ENCODE measurements at places on chromosomes 4 and X. TPM values are rescaled to one million over a fixed set of nuclear protein-coding genes. Genes with fewer than 3 reads are reported as not detected.

Gene FGD1
- total RNA-seq: 9.7 TPM

Gene SYAP1
- 19.9 TPM for total RNA-seq

Gene ADGRL3
- 11.9 TPM for total RNA-seq

Gene ARX
- total RNA-seq: not detected

Gene FGFBP1
- not detected for total RNA-seq

Gene HMGN5
- total RNA-seq: 23.5 TPM

Gene MAGEB18
- total RNA-seq: not detected

Gene XAGE1A
- not detected for total RNA-seq

Gene ADH1B
- total RNA-seq: 270 TPM

- H3K36me3 ChIP-seq: no peaks in the 10 kb centered on the region
- DNase-seq: no peak
- H3K27me3 ChIP-seq: no peaks in the 10 kb centered on the region
- no peaks in the 10 kb centered on the region for H3K4me1 ChIP-seq
These were observed 168.9 kb downstream of the BCOR start for GRCh38 chrX:39928704-39929378.

- no peak for DNase-seq
- H3K4me1 ChIP-seq: peaks cover 19% of the 10 kb centered on the region
- no peak overlapping the region for H3K27ac ChIP-seq
- H3K36me3 ChIP-seq: no peaks in the 10 kb centered on the region
These were observed 108.1 kb downstream of the DHX15 start for GRCh38 chr4:24476282-24476681.

- H3K4me3 ChIP-seq: no peak overlapping the region
- no peaks in the 10 kb centered on the region for H3K36me3 ChIP-seq
- H3K27me3 ChIP-seq: no peaks in the 10 kb centered on the region
- no peaks in the 10 kb centered on the region for H3K4me1 ChIP-seq
- no peak overlapping the region for H3K27ac ChIP-seq
These were observed 310.4 kb downstream of the SPRY1 start for GRCh38 chr4:123706973-123707372.

DNA sequence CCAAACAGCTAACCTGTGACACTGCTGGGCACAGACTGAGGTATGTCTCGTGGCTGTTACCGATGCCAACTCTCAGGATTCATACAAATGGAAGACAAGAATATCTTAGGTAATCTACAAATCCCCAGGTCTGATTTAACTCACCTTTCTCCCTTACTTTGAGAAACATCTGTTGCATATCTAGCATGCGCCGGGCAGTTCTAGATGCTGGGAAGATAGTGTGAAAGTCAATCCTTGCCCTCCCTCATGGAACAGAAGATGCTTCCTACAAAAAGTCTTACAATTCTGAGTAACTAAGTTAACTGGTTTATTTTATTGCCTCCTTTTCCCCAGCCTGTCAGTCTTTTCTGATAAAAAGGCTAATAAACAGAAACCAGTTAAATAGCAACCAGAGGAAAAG lies 212.2 kb upstream of the FAT1 start:
- no peak overlapping the region for H3K4me3 ChIP-seq
- H3K36me3 ChIP-seq: no peaks in the 10 kb centered on the region
- H3K27ac ChIP-seq: no peak overlapping the region

GRCh38 chr4:22780317-22780716 lies 87.6 kb downstream of the GBA3 start:
- no peak overlapping the region for H3K4me3 ChIP-seq
- no peak overlapping the region for H3K27ac ChIP-seq
- H3K27me3 ChIP-seq: no peaks in the 10 kb centered on the region
- no peaks in the 10 kb centered on the region for H3K36me3 ChIP-seq

- no peak overlapping the region for H3K27ac ChIP-seq
- H3K4me3 ChIP-seq: no peak overlapping the region
- no peaks in the 10 kb centered on the region for H3K27me3 ChIP-seq
These were observed 311.6 kb downstream of the PDGFC start for GRCh38 chr4:156659983-156660382.

GRCh38 chr4:156547439-156547838 lies 424.2 kb downstream of the PDGFC start:
- H3K4me1 ChIP-seq: peaks cover 27% of the 10 kb centered on the region
- no peak overlapping the region for H3K4me3 ChIP-seq
- no peak for DNase-seq
- no peaks in the 10 kb centered on the region for H3K36me3 ChIP-seq
- no peaks in the 10 kb centered on the region for H3K27me3 ChIP-seq

- H3K4me1 ChIP-seq: no peaks in the 10 kb centered on the region
- H3K27me3 ChIP-seq: no peaks in the 10 kb centered on the region
- H3K4me3 ChIP-seq: no peak overlapping the region
These were observed 32.7 kb downstream of the CWH43 start for GRCh38 chr4:49018718-49019295.

DNA sequence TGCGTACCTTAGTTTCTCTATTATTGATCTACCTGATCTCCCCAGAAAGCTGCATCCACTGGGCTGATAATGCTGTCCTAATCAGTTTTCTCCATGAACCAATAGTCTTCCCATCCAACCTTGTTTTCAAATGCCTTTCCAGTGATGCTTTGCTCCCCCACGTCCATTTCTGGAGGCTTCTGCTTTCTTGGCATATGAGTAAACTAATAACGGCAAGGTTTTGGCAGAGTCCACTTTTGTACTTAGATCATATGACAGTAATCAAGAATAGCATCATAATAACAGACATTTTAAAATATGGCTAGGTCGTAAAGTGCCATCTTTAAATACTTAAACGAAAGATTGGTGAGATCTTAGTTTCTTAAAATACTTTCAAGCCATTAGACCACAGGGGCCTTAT lies 38.4 kb upstream of the FAM9B start:
- no peaks in the 10 kb centered on the region for H3K27me3 ChIP-seq
- peaks cover 4% of the 10 kb centered on the region for H3K4me1 ChIP-seq
- no peaks in the 10 kb centered on the region for H3K36me3 ChIP-seq
- H3K27ac ChIP-seq: no peak overlapping the region
- no peak for DNase-seq

- DNase-seq: no peak
- H3K36me3 ChIP-seq: no peaks in the 10 kb centered on the region
- no peak overlapping the region for H3K27ac ChIP-seq
- H3K27me3 ChIP-seq: no peaks in the 10 kb centered on the region
- H3K4me1 ChIP-seq: no peaks in the 10 kb centered on the region
These were observed 580.9 kb upstream of the ZFP42 start for GRCh38 chr4:187414716-187415115.

DNA sequence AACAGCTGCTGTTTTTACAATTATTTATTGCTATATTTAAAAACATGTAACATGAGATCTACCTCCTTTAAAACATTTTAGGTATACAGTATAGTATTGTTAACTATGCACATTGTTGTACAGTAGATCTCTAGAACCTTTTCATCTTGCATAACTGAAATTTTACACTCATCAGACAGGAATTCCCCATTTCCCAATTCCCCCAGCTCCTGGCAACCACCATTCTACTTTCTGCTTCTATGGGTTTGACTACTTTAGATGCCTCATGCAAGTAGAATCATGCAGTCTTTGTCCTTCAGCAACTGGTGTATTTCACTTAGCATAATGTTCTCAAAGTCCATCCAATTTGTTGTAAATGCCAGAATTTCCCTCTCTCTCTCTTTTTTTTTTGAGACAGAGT lies 9.7 kb upstream of the LSM6 start:
- no peak overlapping the region for H3K27ac ChIP-seq
- no peaks in the 10 kb centered on the region for H3K4me1 ChIP-seq
- no peak for DNase-seq
- no peak overlapping the region for H3K4me3 ChIP-seq
- no peaks in the 10 kb centered on the region for H3K36me3 ChIP-seq
- H3K27me3 ChIP-seq: no peaks in the 10 kb centered on the region

- H3K4me3 ChIP-seq: no peak overlapping the region
- no peaks in the 10 kb centered on the region for H3K36me3 ChIP-seq
- no peaks in the 10 kb centered on the region for H3K4me1 ChIP-seq
- H3K27me3 ChIP-seq: no peaks in the 10 kb centered on the region
- DNase-seq: no peak
These were observed 600.9 kb upstream of the DIPK2B start for GRCh38 chrX:45801554-45801953.

GRCh38 chrX:19795307-19795706 lies 92.1 kb downstream of the SH3KBP1 start:
- no peak overlapping the region for H3K27ac ChIP-seq
- no peak for DNase-seq
- H3K4me3 ChIP-seq: no peak overlapping the region

DNA sequence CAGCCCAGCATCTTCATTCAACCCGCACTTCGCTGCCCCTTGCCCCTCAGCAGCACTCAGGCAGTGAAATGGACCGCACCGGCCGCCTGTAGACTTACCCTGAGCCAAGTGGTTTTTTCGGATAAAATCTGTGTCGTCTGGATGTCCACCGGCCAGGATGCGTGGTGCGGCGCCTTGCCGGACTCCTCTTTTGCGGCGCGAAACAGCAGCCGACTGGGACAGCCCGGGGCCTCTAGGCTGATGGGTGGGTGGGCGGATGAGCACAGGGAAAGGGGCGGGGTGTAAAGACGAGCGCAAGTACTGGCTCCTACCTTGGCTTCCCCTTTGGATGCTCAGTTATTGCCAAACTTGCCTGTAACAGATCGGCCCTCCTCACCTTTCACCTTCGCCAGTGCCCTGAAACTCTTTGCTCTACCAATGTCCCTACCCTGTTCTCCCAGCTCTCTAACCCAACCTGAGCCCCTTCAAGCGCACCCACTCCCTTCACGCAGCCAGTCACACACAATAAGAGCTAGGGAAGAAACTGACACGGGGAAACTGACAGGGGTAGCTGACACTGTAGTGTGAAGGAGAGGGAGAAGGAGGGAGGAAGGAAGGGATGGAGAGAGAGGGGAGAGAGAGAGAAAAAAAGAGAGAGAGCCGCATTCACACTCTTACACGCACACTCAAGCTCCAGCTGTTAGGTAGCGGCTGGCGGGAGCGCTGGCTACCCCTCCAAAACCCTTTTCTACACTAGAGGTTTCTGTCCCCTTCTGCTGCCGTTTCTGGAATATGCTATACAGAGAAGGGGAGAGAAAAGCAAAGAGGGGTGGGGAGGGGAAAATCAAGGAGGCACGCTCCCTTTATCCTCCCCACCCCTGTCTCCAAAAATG lies 559 bp downstream of the TRPC5 start:
- no peak for DNase-seq
- no peaks in the 10 kb centered on the region for H3K36me3 ChIP-seq
- no peak overlapping the region for H3K4me3 ChIP-seq
- peaks cover 4% of the 10 kb centered on the region for H3K27me3 ChIP-seq
- no peaks in the 10 kb centered on the region for H3K4me1 ChIP-seq
- H3K27ac ChIP-seq: no peak overlapping the region

GRCh38 chrX:13774696-13775095 lies 40.1 kb downstream of the OFD1 start:
- H3K4me3 ChIP-seq: no peak overlapping the region
- H3K36me3 ChIP-seq: no peaks in the 10 kb centered on the region
- no peaks in the 10 kb centered on the region for H3K27me3 ChIP-seq
- H3K27ac ChIP-seq: no peak overlapping the region
- no peak for DNase-seq

DNA sequence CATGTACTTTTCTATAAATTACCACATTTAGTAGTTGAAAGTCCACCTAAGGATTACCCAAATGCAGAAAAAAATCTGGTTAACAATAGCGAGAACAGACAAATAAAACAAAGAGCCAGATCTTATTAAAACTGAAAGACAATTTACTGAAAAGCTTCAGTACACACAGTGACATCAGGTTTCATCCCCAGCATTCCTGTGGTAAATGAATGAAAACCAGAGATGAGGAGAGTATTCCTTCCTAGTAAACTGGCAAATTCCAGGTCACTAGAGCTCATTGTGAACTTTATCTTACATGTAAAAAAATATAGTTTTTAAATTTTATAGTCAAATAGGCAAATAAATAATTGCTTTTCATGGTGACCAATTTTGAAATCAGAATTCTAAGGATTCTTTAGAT lies 1290.5 kb downstream of the ADGRL3 start:
- H3K27me3 ChIP-seq: no peaks in the 10 kb centered on the region
- no peak for DNase-seq
- H3K4me1 ChIP-seq: no peaks in the 10 kb centered on the region
- no peak overlapping the region for H3K27ac ChIP-seq

- no peaks in the 10 kb centered on the region for H3K4me1 ChIP-seq
- no peaks in the 10 kb centered on the region for H3K27me3 ChIP-seq
- no peak for DNase-seq
- H3K27ac ChIP-seq: no peak overlapping the region
- H3K4me3 ChIP-seq: no peak overlapping the region
These were observed 116.2 kb upstream of the STX18 start for GRCh38 chr4:4658052-4658451.

GRCh38 chr4:20252656-20253282 lies 1.1 kb downstream of the SLIT2 start:
- H3K27me3 ChIP-seq: peaks cover 48% of the 10 kb centered on the region
- no peaks in the 10 kb centered on the region for H3K36me3 ChIP-seq
- peak overlapping the region; percentile 71 for H3K4me3 ChIP-seq
- H3K27ac ChIP-seq: peak overlapping the region; percentile 84
- DNase-seq: peak; percentile 74

DNA sequence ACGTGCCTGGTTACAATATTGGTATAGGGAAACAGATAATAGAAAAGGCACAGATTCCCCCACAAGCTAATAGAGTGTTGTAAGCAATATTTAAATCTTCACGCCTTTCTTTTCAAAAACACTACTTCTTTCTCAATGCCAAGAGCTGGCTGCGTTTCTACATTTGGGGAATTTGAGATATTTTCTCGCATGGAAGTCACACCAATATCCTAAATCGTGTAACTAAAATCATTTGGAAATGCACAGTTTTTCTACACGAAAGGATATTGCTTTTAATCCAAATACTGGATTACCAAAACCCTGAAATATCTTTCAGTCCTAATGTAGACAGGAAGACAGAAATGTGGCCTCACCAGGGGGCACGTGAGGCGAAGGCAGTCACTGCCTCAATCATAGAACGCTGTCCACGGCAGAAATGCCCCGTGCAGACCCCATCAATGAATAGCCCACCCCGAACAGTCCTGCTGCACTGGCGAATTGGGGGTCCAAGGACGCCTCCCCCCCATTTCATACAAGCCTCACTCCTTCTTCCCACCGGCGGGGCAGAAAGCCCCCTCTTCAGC lies 106.6 kb downstream of the NSUN7 start:
- peak overlapping the region; percentile 44 for H3K4me3 ChIP-seq
- H3K27me3 ChIP-seq: no peaks in the 10 kb centered on the region
- H3K27ac ChIP-seq: no peak overlapping the region
- no peaks in the 10 kb centered on the region for H3K36me3 ChIP-seq
- DNase-seq: no peak
- H3K4me1 ChIP-seq: no peaks in the 10 kb centered on the region

- no peaks in the 10 kb centered on the region for H3K4me1 ChIP-seq
- H3K27ac ChIP-seq: no peak overlapping the region
- no peaks in the 10 kb centered on the region for H3K27me3 ChIP-seq
- H3K36me3 ChIP-seq: peaks cover 94% of the 10 kb centered on the region
- no peak for DNase-seq
These were observed 59.8 kb downstream of the CPLX1 start for GRCh38 chr4:766152-766515.

GRCh38 chr4:48112017-48112667 lies 21.9 kb downstream of the TXK start:
- H3K27ac ChIP-seq: no peak overlapping the region
- no peak for DNase-seq
- H3K4me3 ChIP-seq: no peak overlapping the region
- no peaks in the 10 kb centered on the region for H3K36me3 ChIP-seq
- no peaks in the 10 kb centered on the region for H3K27me3 ChIP-seq
